ENCODE measurements at places on chromosomes 1 and 21.
A peak's percentile ranks its signal among the peaks of the same experiment; 100 is the strongest.

DNA sequence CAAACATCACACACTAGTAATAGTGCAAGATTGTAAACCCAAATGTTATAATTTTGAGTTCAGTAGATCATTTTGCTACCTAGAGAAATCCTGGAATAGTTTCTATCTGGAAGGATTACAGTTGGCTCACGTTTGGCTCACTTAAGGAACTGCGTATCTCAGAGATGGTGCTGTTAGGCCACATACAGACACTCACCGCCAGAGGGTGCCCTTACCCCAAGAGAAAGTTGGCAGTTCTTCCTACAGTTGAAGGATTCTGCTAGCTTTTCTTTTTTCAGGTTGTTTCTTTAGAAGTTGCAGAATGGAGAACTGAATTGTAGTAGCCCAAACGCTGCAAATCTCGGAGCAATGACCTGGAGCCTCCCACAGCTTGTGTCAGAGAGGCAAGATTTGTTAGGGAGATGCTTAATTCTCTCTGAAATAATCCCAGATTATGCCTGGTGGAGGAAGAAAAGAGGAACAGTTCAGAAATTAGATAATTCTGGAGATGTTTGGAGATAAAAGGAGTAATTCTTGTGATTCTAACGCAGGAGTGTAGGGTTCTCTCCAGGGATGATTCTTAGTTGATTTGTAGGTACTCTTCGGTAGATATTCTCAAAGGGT lies 87.9 kb upstream of the PAPPA2 start:
- DNase-seq: peak; percentile 46

GRCh38 chr1:200862713-200863415 lies 9.9 kb upstream of the GPR25 start:
- no peak for DNase-seq

DNA sequence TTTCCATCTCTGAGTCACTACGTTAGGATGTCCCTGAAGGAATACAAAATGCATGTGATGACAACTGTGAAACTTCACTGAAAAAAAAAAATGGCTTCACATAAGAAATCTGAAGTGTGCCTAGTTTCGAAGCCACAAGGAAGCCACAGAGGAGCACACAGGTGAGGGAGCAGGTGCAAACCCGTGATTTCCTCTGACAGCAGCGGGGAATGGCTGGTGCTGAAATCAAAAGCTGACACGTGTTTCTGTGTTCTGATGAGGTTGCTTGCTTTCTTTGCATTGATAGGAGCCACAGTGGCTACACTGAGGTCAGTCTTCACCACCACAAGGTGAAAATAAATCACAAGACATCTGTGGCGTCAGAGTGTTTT lies 105.7 kb upstream of the TLR5 start:
- no peak for DNase-seq

GRCh38 chr1:110634455-110635311 lies 28.5 kb upstream of the KCNA2 start:
- DNase-seq: peak; percentile 45

GRCh38 chr21:45393021-45393420 lies 11.9 kb upstream of the COL18A1 start:
- no peak for DNase-seq

- no peak for DNase-seq
These were observed 26.0 kb downstream of the RPL5 start for GRCh38 chr1:92857817-92858216.

DNA sequence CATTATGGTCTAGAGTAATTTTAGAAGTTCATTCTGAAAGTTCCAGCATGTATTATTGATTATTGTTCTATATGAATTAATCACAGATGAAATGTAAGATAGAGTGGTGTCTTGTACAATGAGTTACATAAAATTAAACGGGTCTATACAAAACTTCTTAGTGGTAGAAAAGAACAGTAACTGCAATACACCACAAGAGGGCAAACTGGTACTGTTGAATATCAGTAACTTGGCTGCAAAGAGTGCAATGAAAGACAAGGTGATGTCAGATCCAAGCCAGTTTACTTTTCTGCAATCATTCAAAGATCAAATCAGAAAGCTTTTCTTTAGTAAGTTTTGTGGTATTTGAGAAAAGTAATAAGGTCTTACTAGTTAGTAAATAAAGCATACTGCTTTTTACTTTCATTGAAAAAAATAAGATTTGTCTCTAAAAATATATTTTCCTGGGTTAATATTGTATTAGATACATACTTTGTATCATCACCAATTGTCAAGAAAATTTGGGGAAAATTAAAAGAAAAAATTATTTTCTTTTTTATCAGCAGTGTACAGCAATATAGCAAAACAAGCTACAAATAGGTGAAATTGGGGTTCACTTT lies 66.4 kb upstream of the BTG3 start:
- no peak for DNase-seq

GRCh38 chr1:33903210-33903589 lies 39.3 kb downstream of the HMGB4 start:
- no peak for DNase-seq

GRCh38 chr1:229792012-229792975 lies 166.2 kb downstream of the URB2 start:
- DNase-seq: no peak

GRCh38 chr1:106063510-106063909 lies 993.0 kb upstream of the PRMT6 start:
- no peak for DNase-seq

DNA sequence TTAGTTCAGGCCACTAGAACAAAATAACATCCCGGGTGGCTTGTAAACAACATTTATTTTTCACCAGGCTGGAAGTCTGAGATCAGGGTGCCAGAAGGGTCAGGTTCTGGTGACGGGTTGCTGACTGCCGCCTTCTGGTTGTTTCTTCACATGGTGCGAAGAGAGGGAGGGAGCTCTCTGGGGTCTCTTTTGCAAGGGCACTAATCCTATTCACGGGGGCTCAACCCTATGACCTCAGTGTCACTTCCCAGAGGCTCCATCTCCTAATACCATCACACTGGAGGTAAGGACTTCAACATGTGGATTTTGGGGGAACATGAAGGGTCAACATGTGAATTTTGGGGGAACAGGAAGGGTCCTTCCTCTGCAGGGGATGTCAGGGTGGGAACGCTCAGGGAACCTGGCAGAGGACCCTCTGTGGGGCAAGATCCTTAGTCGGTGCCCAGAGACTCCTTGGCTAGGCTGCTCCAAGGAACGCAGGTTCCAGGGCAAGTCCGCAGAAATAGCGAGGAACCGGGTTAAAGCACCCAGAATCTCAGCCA lies 8.7 kb upstream of the C2CD2 start:
- DNase-seq: no peak

DNA sequence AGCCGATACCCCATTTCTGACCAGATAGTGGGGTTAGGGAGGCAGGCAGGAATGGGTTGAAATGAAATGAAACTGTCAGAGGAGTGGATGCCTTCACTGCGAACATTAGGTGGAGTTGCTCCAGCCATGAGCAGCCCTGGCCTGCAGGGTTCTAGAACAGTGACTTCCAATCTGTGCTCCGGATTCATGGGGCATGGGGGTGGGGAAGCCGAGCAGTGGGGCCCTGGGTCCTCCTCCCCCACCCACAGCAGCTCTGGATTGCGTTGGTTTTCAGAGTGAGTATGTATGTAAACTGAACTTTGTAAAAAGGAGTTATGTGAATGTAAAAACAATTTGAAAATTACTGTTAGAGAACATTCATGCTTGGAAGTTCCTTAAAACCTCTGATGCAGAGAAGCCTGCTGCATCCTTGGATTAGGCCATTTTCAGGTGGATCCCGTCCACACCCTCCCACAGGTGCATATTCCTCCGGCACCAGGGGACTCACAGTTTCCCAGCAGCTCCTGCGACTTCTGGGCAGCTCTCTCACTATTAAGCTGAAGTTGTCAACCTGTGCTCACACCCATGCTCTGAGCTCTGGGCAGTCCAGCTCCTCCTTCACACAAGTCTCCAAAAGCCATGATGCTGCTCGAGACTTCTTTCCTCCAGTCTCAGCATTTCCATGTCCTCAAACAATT lies 54.4 kb upstream of the EDN2 start:
- DNase-seq: peak; percentile 17

GRCh38 chr1:18484721-18485120 lies 4.0 kb downstream of the KLHDC7A start:
- DNase-seq: no peak
